ENCODE measurements at places on chromosomes 3 and 15. TPM values are rescaled to one million over a fixed set of nuclear protein-coding genes. Genes with fewer than 3 reads are reported as not detected.
A peak's percentile ranks its signal among the peaks of the same experiment; 100 is the strongest.

DNA sequence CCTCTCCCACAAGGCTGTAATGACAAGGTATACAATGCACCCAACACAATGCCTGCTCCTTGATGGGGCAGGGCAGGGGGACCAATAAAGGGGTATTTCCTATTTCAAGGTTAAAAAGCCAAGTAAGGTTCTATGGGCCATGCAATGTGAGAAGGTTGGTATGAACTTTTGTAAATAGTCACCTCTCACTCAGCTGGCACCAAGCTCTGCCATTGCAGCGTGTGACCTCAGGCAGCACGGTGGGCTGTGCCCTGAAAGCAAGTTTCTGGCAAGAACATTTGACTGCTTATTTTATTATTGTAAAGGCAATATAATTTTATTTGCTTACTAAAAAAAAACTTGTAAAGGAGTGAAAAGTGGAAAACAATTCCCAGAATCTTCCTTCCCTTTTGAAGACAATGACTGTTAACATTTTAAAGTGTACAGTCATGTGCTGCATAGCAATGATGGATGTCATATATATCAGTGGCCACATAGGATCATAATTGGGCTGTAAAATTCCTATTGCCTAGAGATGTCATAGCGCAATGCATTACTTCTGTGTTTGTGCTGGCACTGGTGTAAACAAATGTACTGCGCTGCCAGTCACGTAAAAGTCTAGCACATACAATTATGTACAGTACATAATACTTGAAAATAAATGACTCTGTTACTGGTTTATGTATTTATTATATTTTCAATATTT lies 167.3 kb upstream of the RORA start:
- no peak for DNase-seq

MAP6D1 gene
- total RNA-seq = 2.5 TPM

GRCh38 chr15:49844390-49844789 lies 223.5 kb downstream of the DTWD1 start:
- DNase-seq = no peak

DNA sequence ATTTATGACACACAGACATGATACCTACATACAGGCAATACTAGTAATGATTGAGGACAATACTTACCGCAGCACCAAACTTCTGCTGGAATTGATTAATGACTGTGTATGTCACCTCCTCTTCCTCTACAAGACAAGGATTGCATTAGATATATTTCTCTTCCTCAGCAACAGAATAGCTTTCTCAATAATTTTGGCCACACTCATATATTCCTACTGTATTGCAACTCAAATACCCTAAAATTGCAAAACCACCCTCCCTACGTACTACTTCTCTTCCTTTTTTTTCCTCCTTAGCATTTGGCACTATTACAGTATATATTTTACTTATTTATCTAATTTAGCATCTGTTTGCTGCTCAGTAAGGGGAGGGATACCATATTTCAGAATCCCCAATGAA lies 14.8 kb downstream of the EXD1 start:
- no peak for DNase-seq

CTXN2 gene
- 0.05 TPM for total RNA-seq

GRCh38 chr3:74463515-74463914 lies 150.9 kb downstream of the CNTN3 start:
- DNase-seq = peak; percentile 40

CRYGS gene
- not detected for total RNA-seq

Data from renal cortical epithelial cell (primary cell).